ENCODE measurements at places on chromosomes 6 and 20.

GRCh38 chr6:15999201-15999600 lies 129.7 kb upstream of the MYLIP start:
- DNase-seq = no peak

GRCh38 chr6:33967265-33967767 lies 163.5 kb upstream of the MLN start:
- no peak for DNase-seq

DNA sequence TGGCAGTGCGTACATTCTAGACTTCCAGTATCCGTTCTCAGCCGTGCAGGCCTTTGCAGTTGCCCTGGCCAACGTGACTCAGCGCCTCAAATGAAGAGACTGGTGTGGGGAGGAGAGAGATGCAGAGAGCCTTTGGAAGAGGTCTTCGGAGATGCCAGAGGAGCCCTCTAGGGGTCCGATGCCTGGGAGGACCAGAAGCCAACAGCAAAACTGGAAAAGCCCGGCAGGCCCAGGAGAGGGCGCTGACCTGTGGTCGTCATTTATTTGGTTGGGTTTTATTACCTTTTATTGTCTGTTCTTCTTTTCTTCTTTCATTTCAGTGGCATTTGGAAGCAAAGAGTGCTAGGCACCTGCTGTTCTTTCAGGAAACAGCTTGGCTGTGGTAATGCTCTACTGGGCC lies 53.3 kb upstream of the TMEM181 start:
- peak; percentile 89 for DNase-seq

GRCh38 chr6:111779660-111780059 lies 93.6 kb downstream of the FYN start:
- no peak for DNase-seq

- DNase-seq = no peak
Observed at GRCh38 chr20:21173485-21173884, 47.6 kb downstream of the KIZ start.

DNA sequence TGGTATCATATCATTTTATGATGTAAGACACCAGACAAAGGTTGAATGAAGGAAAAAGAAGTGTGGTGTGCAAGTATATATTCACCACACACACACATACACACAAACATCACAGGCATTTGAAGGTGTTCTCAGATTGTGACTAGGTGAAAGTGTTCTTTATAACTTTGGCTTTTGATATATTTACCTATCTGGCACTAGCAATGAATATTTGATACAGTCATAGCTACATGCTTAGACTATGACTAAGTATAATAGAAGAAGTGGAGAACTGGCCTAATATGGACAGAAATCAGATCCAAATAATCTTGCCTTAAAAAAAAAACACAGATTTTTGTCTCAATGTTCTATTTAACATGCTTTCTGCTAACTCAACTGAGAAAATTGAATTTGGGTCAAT lies 809.9 kb downstream of the KIF16B start:
- no peak for DNase-seq

- no peak for DNase-seq
Observed at GRCh38 chr6:147695819-147696218, 187.3 kb downstream of the SAMD5 start.

GRCh38 chr20:49785149-49785851 lies 27.3 kb upstream of the SLC9A8 start:
- no peak for DNase-seq

DNA sequence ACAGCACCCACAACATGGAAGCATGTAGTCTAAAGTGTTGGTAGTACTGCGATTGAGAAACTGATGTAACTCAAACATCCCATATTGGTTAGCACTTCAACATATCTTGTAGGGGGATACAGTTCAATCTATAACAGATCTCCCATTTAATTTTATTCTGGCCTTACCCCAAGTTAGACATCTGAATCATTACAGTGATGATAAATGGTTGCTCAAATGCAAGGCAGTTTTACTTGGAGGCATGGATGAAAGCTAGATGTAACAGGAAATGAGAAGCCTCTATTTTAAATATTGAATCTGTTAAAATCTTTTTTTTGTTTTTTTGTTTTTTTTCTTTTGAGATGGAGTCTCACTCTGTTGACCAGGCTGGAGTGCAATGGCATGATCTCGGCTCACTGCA lies 44.2 kb upstream of the FAM50B start:
- DNase-seq = no peak

DNA sequence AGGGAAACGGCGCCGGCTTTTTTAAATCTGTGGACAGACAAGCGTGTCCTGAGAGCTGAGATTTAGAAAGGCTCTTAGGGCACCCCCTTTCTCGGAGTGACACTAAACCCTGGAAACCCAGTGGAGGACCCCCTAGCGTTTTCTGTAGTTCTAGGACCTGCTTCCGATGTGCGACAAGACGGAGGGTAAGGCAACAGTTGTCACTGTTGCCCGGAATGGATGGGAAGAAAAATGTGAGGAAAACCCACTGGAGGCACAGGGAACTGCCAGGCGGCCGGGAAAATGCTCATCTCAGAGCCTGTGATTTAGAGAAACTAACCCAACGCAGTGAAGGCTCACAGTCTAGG lies 551 bp upstream of the ATP5F1E start:
- peak; percentile 61 for DNase-seq

GRCh38 chr20:20695250-20695816 lies 17.1 kb downstream of the RALGAPA2 start:
- no peak for DNase-seq

- DNase-seq = no peak
Observed at GRCh38 chr6:153401751-153402150, 270.7 kb upstream of the RGS17 start.

DNA sequence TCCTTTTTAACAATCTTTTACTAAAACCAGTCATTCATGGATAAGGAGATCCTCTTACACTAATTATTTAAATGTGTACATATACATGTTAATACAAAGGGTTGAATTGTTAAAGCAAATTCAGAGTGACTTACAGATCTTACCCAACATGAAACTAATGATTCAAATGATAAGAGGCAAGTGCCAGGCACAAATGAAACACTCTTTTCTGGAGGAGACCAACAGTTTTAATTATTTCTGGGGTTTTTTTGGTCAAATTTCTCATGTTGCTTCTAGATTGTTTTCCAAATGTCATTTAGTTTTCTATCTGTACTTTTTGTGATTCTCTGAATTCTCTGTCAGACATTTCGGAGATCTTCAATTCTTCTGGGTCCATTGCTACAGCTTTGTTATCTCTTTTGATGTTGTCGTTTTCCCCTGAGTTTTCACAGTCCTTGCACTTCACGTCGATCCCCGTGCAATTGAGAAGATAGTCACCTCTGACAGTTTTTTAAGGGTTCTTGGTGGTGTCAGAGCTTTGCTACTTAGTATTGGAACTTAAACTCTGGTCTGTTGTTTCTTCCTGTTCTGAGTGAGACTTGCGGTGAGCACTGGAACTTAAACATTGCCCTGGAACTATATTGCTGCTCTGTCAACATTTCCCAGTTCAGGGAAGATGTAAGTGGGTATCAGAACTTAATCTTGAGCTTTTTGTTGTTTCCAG lies 23.2 kb downstream of the MAS1 start:
- no peak for DNase-seq

DNA sequence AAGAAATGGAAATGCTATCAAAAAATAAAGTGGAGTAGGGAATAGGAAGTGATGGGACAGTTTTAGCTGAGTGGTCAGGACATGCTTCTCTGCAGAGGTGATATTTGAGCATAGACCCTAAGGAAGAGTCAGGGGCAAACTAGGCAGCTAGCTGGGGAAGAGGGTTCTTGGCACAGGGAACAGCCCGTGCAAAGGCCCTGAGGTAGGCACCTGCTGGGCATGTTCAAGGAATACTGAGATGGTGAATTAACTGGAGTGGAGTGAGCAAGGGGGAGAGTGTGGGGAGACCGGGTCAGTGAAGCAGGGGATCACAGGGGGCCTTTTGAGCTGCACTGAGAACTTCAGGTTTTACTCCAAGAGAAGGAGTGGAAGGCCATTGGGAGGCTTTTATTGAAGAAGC lies 7.5 kb upstream of the SIRPA start:
- no peak for DNase-seq

GRCh38 chr6:158021814-158022748 lies 40.4 kb downstream of the SYNJ2 start:
- no peak for DNase-seq

GRCh38 chr20:15692570-15692969 lies 880.7 kb downstream of the KIF16B start:
- no peak for DNase-seq

DNA sequence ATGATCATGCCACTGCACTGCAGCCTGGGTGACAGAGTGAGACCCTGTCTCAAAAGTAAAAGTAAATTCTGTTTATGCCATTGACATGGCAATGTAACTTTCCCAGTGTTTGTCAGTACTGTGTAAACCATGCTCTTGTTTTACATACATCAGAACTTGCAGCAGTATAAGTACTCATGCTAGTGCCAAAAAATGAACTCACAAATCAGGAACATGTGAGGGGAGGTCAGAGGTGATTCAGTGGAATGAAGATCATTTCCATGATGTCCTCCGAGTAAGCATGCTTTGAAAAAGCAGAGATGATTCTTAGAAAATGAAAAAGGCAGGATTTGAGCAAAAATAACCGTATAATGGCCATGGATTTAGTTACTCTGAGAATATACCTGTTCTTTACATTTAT lies 81.9 kb downstream of the ANKS1A start:
- DNase-seq = no peak

DNA sequence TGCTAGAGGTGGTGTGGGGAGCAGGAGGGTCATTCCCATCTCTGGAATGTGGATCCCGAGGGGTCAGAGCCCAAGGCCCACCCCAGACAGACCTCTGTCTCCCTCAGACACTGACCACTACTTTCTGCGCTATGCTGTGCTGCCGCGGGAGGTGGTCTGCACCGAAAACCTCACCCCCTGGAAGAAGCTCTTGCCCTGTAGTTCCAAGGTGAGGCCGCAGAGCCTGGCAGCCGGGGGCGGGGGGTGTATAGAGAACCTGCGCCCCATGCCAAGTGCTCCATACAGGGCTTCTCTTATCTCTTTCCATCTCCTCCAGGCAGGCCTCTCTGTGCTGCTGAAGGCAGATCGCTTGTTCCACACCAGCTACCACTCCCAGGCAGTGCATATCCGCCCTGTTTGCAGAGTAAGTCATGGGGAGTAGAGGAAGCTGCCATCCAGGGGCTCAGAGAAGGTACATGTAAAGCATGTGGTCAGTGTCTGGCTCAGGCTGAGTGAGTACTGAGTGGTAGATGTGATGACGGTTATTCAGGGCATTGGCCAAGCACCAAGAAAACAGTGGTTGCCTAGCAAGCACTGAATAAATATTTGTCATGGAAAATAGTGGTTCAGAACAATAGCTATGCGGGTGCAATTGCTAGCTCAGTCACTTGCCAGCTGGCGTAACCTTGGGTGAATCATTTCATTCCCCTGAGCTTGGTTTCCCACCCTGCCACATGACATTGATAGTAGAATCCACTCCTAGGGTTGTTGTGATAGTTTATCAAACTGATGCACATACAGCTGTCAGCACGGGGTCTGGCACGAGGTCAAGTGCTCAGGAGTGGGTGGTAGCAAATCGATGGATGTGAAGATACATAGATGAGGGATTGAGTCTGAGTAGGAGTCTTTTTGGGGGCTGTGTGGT lies 3.5 kb downstream of the PIGT start:
- DNase-seq = no peak

GRCh38 chr6:83592770-83593394 lies 80.5 kb downstream of the PRSS35 start:
- DNase-seq = peak; percentile 38

GRCh38 chr6:52570291-52570700 lies 6.6 kb downstream of the TRAM2 start:
- no peak for DNase-seq

DNA sequence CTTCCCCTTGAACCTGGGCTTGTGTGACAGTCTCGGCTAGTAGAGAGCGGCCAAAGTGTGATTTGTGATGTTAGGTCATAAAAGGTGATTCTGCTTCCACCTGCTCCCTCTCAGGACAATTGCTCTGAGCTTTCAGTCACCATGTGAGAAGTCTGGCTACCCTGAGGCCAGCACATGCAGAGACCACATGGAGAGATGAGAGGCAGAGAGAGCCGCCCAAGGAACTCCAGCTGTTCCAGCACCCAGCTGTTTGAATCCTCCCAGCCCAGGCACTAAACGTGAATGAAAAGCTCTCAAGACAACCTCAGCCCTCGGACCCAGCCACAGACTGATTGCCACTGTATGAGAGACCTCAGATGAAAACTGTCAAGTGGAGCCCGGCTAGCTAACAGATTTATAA lies 143.4 kb upstream of the EEF1E1 start:
- no peak for DNase-seq

DNA sequence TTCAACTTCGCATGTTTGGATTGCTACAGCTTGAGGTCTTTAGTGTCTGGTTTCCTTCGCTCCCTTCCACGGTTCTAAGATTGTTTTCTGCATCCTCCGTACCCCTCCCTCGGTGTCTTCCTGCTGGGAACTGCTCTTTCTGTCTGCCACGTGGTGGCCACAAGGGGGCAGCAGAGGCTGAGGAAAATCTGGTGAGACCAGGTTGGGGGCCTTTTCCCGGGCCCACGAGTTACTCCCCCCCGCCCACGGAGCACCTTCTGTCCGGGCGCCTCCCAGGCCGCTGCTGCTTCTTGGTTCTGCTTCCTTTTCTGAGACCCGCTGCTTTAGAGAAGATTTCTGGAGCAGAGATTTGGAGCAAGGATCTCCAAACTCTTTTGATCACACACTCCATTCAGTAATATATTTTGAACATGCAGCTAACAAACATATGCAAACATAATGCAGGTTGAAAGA lies 21.1 kb upstream of the NOTCH4 start:
- peak; percentile 57 for DNase-seq

DNA sequence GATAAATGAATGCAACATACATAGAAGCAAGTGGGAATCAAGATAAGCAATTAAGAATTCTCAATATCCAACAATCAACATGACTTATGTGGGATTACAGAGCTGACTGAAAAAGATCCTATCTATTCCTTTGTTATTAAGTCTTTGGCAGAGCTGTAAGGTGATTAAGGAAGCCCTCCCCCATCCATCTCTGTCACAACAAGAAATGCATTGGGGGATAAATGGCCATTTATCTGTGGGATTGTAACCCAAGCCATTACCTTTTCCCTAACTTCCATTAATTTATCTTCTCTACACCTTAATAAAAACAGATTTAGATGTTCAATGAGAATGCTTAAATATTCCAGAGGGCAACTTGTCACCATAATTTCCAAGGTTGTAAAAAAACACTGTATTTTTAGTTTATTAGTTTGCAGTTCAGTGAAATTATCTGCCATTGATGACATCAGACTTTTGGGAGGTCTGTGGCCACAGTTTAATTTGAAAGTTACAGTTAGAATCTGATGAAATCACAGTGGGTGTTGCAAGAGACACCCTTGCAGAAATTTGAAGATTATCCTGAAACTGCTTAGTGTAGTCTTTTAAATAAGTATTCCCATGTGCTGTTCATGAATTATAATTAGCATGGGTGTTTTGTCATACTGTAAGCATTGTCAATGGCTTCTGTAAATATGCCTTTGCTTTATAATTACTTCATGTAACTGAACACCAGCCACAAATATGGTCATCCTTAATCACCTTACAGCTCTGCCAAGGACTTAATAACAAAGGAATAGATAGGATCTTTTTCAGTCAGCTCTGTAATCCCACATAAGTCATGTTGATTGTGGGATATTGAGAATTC lies 49.4 kb upstream of the FYN start:
- DNase-seq = no peak

GRCh38 chr20:43736588-43737158 lies 9.9 kb upstream of the GTSF1L start:
- DNase-seq = no peak
